CD4-positive, alpha-beta T cell treated with Interleukin-17A for 4 hours (primary cell): ENCODE measurements at places on chromosomes 5 and 9.

DNA sequence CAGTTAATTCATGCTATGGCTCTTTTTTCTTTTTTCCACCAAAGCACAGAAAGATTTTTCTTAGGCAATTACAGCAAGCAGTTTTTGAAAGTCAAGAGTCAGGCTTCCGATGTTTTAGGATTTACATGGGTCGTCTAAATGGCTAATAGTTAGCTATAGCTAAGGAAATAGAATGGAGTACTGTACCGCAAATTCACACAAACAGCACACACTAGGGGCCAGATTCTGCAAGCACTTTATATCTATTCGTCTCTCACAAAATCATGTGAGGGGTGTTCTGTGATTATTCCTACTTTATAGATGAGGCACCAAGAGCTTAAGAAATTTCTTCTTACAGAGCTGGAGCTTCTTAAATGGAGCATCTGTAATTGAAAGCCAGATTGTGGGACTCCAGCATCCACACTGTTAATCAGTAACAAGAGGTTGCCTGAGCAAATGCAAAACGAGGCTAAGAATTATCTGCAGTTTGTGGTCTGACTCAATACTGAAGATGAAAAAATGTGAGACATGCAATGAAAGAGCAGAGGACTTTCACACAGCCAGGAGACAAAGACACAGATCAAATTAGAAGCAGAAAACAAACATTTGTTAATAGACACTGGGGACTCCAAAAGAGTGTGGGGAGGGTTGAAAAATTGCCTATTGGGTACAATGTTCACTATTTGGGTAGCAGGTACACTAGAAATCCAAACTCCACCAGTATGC is 62.7 kb upstream of the CTXN3 start:
- DNase-seq = no peak

- DNase-seq = no peak
Measured at GRCh38 chr5:154077696-154078095, 38.9 kb downstream of the MFAP3 start.

DNA sequence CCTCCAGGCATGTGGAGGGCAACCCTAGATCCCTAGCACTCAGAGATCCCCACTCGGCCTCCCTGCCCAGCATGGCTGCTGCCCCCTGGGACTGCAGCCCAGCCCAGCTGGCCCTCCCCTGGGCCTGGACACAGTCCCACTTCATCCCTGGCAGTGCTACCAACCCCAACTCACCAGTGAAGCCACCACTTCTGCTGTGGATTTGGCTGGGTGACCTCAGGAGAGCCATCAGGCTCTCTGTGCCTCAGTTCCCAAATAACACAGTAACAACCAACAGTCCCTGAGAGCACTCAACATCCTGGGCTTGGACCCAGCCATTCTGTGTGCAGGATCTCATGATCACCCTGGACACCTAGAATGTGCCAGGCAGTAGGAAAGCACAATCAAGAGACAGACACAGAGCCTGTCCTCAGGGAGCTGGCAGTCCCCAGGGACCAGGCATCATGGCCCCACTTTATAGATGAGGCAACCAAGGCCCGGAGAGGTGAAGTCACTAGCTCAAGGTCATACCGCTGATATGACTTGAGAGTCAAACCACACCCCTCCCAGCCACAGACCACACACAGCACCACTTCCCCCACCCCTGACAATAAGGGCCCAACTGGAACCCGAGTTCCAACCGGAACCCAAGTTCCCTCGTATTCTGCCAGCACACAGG is 4.7 kb upstream of the PSMB7 start:
- no peak for DNase-seq

- no peak for DNase-seq
Measured at GRCh38 chr9:125284855-125285254, 23.2 kb downstream of the GAPVD1 start.

- DNase-seq = peak; percentile 8
Measured at GRCh38 chr9:130451509-130452388, 7.0 kb downstream of the ASS1 start.

DNA sequence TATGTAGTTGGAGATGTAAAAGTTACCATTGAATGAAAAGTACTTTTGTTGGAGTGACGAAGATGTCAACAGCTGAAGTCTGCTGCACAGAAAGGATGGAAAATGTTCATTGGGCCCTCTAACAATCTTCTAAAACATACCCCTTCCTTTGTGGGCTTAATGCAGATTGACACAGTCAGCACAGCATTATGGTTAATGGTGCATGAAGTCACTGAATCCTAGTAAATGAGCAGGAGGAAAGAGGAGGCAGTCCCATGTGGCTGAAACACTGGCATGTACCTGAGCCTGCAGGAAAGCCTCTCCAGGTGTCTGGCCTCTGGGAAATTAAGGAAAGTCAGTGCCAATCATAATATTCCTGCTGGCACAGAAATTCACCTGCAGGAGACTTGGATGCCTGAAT is 153.8 kb downstream of the ARL15 start:
- no peak for DNase-seq

DNA sequence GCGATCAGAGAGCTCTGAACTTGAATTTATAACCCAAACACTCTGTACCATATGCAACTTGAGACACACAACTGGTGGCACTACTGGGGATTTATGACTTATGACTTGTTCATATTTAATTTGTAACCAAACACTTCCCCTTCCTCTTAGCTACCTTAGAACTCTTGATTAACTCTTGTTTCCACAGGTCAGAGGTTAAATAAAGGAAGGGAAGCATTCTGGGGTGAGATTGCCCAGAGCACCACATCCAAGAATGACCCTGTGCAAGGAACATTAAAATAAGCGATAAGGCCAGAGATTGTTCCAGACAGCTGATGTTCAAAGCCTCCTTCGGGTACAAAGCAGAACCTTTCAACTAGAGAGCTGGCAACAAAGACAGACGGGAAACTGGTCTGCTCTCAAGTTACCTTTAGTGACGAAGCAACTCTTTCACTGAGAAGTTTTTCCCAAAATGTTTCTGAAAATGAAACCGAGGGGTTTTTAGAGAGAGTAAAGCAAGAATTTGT is 242.6 kb downstream of the DENND1A start:
- no peak for DNase-seq

DNA sequence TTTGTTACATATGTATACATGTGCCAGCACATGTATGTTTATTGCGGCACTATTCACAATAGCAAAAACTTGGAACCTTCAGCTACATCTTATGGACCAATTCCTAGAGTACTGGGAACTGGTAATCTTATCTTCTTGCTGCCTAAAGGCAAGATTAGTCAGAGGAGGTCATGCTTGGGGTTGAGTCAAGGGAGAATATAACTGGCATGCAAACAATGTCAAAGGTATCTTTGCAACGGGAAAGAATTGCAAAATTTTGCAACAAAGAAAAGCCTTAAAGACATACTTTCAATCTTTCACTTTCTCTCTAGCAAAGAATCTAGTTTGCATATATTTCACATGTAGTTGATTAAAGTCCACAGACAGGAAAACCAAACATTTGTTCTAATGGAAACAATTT is 145.2 kb downstream of the EDIL3 start:
- no peak for DNase-seq

GRCh38 chr9:98149422-98149821 is 30.4 kb upstream of the TRIM14 start:
- DNase-seq = no peak

- no peak for DNase-seq
Measured at GRCh38 chr9:93077811-93078210, 18.2 kb upstream of the CARD19 start.

DNA sequence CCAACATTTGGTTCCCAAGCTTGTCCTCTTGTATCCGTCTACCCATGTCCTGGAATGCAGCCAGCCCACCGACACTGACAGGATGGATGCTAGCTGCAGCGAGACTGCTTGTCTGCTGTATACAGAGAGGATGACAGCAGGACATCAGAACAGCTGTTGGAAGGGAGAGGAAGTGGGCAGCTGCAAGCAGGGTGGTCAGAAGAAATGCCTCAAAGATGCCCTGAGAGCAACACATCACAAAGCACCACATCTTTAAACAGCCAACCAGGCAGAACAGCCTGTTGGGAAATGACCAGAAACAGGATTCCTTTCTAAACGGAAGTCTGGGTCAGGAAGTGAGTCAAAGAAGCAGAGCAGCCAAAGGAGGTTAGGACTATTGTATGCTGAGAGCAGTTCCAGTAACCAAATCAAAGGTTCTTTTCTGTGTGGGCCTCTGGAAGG is 219.1 kb downstream of the NDUFS4 start:
- no peak for DNase-seq

DNA sequence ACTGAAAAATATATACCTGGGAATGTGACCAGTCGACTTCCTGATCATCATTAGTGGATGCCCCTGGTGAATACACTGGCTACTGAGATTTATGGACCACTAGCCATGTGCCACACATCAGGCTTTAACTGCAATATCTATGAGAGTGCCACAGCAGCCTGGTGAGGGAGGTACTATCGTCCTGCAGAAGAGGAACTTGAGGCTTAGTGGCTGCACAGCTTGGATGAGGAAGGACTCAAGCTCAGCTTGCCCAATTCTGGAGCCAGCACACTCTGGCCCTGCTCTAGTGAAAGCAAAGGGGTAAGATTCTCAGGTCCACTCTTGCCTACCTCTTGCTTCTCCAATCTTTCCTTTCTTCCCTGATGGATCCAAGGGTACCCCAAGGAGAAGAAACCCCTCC is 129.3 kb downstream of the ENTREP1 start:
- DNase-seq = no peak

DNA sequence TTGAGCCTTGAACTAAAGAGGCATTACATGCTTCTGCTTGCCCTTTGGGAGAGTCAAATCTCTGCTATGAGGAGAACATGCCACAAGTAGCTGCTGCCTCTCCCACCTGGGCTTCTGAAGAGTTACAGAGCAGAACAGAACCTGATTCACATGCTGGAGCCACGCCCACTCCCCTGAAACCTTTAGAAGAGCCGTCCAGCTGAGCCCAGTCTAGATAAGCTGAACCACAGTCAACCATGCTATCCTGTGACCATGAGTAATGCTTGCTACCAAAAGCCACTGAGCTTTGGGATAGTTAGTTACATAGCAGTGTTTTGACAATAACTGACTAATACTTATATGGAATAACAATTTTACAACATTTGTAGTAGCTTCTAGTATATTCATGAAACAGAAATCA is 111.0 kb upstream of the VCAN start:
- no peak for DNase-seq

DNA sequence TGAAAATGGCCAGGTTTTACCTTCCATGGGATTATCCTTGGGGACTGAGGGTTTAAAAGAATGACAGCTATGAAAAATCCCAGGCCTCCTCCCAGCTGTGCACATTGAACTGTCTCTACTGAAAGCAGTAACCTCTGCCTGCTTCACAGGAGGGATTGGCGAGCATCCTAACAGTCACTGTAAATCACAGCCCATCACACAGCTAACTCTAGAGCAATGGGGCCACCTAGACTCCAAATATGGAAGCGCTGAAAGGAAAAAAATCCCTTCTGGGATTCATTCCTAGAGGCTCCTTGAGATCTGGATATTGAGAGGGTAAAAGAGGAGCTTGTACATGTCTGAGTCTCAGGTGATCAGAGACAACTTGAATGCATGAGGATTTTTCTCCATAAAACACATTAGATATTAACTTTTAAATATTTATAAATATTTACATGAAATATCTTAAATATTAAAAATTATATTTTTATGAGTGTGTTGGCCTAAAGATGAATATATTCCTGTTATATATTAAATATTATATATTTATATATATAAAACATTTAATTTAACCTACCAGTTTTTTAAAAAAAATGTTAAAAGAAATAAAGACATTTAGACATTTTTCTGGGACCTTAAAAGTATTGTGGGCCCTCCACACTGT is 133.8 kb upstream of the SLC24A2 start:
- DNase-seq = no peak

DNA sequence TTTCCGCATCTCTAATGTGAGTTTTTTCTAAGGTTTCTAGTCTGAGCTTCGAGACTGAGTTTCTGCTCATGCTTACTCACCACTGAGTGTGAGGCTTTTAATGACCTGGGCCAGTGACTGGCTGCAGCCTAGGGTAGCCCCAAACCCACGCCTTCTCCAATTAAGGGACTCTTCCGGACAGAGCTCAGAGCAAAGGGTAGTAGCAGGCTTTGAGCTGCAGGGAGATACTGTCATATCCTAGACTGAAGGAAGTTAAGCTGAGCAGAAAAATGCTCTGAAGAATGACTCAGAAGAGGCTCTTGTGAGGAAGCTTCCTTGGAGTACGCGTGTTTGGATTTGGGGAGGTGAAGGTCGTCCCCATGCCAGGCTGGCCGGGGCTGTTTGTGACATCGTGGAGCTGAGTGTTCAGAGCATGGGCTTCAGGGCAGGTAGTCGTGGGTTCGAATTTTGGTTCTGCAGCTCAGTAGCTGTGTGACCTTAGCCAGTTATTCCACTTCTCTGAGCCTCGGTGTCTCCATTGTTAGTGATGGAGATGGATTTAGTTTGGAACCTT is 3.5 kb downstream of the USP20 start:
- DNase-seq = peak; percentile 48

DNA sequence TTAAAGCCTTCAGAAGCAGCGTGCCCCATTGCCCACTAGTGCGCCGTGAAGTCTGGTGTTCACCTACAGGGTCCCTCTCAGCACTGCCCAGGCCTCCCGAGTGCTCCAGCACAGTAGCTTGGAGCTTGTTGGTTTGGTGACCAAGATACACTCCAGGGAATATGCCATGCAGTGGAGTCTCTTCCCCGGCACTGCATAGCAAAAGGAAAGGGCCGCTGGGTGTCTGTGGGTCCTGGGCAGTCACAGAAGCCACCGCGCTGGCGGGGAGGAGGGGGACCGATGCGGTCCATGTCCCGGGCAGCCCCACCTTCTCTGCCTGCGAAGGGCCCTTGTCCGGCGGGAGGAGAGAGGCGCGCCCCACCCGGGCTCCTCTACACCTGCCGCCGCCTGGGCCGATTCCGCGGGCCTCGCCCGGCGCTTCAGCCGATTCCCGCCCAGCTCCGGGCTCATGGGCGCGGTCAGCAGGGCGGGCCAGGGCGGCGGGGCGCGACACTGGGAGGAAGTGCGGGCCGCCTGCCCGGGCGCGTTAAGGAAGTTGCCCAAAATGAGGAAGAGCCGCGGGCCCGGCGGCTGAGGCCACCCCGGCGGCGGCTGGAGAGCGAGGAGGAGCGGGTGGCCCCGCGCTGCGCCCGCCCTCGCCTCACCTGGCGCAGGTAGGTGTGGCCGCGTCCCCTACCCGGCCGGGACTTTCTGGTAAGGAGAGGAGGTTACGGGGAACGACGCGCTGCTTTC is at the start of gene SYK:
TSS of gene SYK (plus strand) at position 579 of the 732 bp plus-strand sequence. CDS start 42,080 bp downstream, outside the sequence.
- peak; percentile 12 for DNase-seq

DNA sequence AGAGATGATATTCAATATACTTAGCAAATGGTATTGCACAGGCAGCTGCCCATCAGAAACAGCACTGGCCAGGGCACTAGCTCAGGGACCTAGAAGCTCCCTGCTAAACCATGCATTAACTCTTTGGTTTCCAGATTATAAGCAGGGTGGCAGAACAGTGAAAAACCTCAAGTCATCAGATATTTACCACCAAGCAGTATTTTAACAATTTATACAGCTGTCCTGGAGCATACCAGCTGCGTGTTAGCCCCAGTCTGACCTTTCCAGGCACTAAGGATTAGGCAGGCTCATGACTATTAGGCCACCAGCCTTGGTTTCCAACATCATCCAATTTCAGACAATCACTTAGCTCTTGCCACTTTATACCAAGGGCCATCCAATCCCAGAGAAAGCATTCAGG is 326.5 kb downstream of the CAAP1 start:
- no peak for DNase-seq

- no peak for DNase-seq
Measured at GRCh38 chr5:33319841-33320240, 120.9 kb upstream of the TARS1 start.

- DNase-seq = no peak
Measured at GRCh38 chr5:36613241-36613640, 6.8 kb downstream of the SLC1A3 start.
